SHP77 treated with DMSO at 0.1 percent for 48 hours (cell line): ENCODE measurements at places on chromosomes 4 and X.
A peak's percentile ranks its signal among the peaks of the same experiment; 100 is the strongest.

GRCh38 chr4:14131335-14131734, 503.8 kb upstream of the BOD1L1 start:
- DNase-seq, result no peak

GRCh38 chrX:94854251-94854650, 1180.2 kb downstream of the FAM133A start:
- no peak for DNase-seq

GRCh38 chrX:131728295-131729145, 184.6 kb downstream of the OR13H1 start:
- DNase-seq, result no peak

GRCh38 chr4:129335276-129335675, 239.3 kb downstream of the C4orf33 start:
- DNase-seq, result no peak

DNA sequence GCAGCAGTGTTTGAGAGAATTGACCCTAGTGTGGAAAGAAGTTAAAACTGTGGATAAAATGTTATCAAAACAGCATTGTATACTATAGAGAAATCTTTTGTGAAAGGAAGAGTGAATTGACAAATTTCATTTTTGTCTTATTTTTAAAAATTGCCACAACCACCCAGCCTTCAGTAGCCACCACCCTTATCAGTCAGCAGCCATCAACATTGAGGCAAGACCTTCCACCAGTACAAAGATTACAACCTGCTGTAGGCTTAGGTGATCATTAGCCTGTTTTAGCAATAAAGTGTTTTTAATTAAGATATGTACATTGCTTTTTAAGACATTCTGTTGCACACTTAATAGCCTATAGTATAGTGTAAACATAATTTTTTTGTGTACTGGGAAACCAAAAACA, 91.1 kb downstream of the NFKB1 start:
- DNase-seq, result no peak

GRCh38 chr4:84497504-84498202, 1.4 kb downstream of the NKX6-1 start:
- no peak for DNase-seq

GRCh38 chr4:4984186-4984585, 35.1 kb downstream of the CYTL1 start:
- DNase-seq, result no peak

DNA sequence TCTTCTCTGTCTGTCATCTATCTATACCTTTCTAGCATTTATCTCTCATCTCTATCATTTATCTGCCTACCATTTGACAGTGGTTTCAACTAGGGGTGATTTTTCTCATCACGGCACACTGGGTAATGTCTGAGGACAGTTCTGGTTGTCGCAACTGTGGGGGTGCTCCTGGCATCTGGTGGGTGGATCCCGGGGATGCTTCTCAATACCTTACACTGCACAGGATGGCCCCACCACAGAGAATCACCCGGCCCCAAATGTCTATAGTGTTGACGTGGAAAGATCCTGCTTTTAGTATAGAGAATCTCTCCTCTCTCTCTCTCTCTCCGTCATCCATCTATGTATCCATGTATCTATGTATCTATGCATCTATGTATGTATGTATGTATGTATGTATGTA, 7.2 kb downstream of the P2RY8 start:
- DNase-seq, result no peak

- no peak for DNase-seq
These were observed 101.8 kb upstream of the VCX2 start for GRCh38 chrX:8272821-8273220.

DNA sequence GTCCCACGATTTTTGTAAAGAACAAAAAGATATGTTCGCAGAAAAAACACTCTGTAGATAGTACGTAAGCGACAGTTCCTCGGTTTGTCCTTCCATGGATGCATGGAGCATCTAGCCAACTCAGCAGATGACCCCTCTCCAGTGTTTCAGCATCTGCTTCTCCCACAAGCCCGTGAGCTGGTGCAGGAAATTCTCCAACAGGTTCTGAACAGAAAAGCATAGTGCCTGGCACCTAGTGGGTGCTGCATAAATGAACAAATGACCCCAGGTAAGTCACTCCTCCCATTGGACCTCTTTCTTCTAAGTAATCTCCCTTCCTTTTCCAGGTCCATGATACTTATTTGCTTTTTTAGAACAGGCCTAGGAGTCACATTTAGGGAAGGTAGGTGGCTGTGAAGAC, 966 bp upstream of the KIAA0232 start:
- no peak for DNase-seq

GRCh38 chr4:13244444-13244843, 239.7 kb downstream of the RAB28 start:
- no peak for DNase-seq

- no peak for DNase-seq
These were observed 5.6 kb upstream of the CT47C1 start for GRCh38 chrX:119067023-119067739.

DNA sequence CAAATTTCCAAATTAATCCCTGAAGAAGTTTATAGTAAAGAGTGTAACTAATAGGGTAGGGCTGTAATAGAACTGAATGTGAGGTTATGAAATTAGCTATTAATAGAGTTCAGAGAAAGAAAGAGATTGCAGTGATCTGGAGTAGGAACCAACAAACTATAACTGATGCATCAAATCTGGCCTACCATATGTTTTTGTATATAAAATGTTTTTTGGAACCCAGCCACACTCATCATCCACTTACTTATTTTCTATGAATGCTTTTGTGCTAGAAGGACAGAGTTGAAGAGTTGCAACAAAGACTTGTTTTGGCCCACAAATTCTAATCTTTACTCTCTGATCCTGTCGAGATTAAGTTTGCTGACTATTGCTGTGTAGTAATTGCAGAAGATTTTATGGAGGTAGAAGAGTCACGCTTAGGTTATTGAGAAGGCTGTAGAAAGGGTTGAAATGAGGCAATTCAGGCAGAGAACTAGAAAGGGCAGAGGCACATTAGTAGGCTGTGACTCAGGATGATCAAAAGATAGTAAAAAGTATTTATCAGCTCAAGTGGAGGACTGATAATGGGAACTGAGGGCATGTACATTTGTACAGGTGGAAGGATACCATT, 298.7 kb upstream of the EMCN start:
- DNase-seq, result no peak

GRCh38 chr4:80135702-80136058, 61.6 kb upstream of the PRDM8 start:
- no peak for DNase-seq

- DNase-seq, result peak; percentile 22
These were observed at the start of gene STS for GRCh38 chrX:7147413-7147977. STS (plus strand) TSS chrX:7147712; CDS start chrX:7253200, 105,488 bp downstream.

GRCh38 chr4:22884157-22884556, 191.4 kb downstream of the GBA3 start:
- no peak for DNase-seq

DNA sequence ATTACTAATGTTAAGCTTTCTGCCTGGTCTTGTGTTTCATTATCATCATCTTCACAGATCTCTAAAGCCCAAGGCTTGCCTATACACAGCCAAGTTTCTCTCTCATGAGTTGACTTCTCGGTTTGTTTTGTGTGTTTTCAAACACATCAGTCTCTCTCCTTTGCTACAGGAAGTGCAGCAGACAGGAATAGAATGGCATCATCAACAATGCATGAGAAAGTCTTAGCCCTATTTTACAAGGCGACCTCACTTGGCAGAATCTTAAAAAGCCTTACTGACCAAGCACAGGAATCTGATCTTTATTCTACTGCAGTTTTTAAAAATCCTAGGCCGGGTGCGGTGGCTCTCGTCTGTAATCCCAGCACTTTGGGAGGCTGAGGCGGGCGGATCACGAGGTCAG, 36.8 kb downstream of the CC2D2A start:
- DNase-seq, result no peak

DNA sequence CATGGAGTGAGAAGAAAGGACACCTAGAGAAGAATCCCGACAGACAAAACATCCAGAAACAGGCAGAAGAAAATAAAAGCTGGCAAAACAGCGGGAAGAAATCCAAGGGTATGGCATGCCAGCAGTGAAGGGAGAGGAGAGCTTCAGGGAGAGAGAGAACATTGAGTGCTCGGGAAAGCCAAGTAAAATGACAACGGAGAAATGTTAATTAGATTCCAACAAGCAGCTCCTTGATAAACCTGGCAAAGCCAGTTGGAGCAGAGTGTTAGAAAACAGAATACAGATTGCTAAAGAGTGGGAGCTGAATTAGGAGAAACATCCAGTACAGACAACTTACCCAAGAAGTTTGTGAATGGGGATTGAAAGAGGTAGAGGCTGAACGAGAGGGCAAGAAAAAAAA, 40.4 kb upstream of the MAOA start:
- no peak for DNase-seq

GRCh38 chr4:7322166-7322991, 112.4 kb downstream of the PSAPL1 start:
- DNase-seq, result no peak

DNA sequence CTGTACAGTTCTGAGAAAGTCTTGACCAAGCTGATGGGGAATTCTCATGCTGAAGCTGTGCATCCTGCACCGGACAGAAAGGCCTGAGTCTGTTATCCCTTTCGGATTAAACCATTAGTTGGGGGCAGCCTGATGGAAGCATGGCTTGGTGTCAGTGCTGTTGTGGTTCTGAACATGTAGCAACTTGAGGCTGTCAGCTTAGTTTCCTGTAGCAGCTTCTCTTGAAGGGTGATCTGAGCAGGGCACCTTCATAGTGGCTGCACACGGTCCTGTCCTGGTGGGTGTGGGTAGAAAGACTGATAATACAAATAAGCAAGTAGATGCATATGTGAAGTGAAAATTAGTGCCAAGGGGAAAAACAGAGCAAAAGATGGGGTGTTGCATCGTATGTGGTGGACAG, 11.7 kb downstream of the KIAA0232 start:
- no peak for DNase-seq

- DNase-seq, result no peak
These were observed 59.5 kb downstream of the SLC39A8 start for GRCh38 chr4:102285831-102286230.

- no peak for DNase-seq
These were observed 138.8 kb downstream of the PDLIM5 start for GRCh38 chr4:94590493-94590892.

GRCh38 chr4:169958629-169959028, 67.6 kb downstream of the MFAP3L start:
- no peak for DNase-seq

GRCh38 chrX:22296871-22297270, 24.2 kb downstream of the CBLL2 start:
- no peak for DNase-seq

DNA sequence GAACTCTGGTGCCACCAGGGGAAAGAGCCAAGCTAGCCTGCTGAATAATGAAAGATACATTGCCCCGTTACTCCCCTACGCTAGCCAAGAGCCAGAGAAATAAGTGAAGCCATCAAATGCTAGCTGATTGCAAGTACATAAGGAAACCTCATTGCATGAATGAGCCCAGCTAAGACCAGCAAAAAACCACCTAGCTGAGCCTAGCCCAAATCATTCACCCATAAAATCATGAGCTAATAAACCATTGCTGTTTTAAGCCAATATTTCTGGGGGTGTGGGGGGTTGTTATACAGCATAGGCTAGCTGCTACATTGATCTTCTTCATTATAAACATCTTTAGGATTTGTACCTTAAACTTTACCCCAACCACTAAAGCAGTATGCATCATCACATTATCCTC, 15.4 kb upstream of the EDNRA start:
- DNase-seq, result no peak

DNA sequence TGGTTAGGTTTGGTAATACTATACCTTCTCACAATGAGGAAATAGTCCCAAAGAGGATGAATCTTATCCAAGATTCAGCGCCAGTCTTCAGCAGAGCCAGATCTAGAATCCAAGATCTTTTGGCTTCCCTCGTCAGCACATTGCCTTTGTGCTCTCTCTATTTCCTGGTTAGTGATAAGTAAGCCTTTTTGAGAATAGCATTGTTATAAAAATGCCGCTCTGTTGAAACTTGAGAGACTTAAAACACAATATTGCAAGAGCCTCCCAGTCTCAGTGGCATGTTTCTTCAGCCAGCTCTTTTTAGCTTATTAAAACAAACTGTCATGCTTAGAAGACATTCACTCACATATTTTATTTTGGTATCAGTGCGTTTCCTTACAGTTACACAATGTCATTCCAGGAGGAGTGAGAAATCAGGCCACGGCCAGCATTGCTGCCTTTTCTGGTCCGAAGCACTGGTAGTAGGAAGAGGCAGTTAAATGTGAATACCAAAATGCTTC, 141.4 kb downstream of the KLHL8 start:
- no peak for DNase-seq

DNA sequence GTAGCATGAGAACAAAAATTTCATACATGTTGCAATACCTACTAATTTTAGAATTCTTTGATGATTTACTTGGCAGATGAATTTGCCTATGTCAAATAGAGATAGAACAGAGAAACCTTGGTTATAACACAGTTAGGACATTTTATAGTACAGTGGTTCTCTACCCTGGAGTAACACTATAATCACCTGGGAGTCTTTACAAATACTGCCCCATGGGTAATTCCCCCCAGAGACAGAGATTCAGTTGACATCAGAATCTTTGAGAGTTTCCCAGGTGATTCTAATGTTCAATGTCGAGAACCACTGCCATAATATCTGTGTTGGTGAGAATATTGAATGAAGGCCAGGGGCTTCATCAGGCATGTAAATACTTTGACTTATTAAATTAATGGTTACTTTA, 401.3 kb upstream of the NDST4 start:
- no peak for DNase-seq

DNA sequence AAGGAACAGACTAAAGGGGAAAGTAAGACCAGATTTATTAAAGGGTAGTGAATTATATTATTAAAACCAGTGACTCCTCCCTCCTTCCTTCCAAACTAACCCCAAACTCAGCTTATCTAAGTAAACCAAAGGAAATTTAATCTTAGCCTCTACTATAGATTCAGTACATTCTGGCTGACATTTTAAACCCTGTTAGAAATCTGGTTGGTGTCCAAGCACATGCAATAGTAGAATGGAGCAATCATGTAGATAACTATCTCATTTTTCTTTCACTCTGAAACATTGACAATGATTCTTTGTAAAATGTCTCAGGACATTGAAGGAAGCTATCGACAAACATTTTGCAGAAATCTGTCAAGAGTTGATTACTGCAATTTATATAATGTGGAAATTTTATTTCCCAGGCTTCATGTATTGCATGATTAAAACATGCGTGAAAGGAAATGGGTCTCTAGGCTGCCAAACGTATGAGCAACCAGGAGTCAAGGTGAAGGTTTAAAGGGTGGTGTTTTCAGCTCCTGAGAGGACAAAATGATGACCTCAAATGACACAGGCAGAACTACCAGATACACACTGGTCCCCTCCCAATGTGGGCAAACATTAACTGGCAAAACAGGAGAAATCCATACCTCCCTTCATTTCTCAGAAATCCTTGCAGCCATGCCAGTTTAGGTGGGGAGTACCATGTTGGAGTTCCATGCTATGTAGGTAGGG, 58.2 kb upstream of the RBM47 start:
- no peak for DNase-seq

- DNase-seq, result no peak
These were observed 76.8 kb upstream of the GC start for GRCh38 chr4:71860643-71861042.

DNA sequence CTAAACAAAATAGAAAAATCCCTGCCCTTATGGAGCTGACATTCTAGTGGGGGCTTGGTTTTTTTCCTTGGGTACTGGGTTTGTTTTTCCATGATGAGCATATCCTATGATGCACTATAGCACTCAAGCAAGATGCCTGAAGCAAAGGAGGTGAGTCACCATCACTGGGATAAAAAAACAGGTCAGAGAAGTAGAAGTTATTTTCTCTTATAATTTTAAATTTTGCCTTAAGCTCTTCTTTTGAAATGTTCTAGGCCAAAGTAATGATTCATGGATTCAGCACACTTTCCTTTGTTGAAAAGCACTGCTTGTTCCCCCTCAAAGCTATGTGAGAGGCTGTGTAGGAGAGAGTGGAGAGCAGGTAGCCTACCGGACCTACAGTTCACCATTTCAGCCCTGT, 15.2 kb upstream of the CXCL2 start:
- DNase-seq, result no peak
